Smooth muscle cell of bladder (primary cell): ENCODE measurements at places on chromosomes 7 and 10. TPM values are rescaled to one million over a fixed set of nuclear protein-coding genes. Genes with fewer than 3 reads are reported as not detected.

Gene DLX5
- not detected in 2 replicates for total RNA-seq

Gene ZNF775
- 4.8 and 6.7 TPM in 2 replicates for total RNA-seq

Gene CUX1
- total RNA-seq = 47.4 and 65.2 TPM in 2 replicates

Gene CDC14C
- total RNA-seq = not detected in 2 replicates

Gene CDNF
- 1.1 and 2.2 TPM in 2 replicates for total RNA-seq

Gene ERVW-1
- 0.09 TPM in 1 of 2 replicates, not detected in the other for total RNA-seq

Gene LDB3
- total RNA-seq = under 0.01 TPM in 2 replicates

Gene CLDN4
- 0.14 and 1.5 TPM in 2 replicates for total RNA-seq

Gene CCDC172
- total RNA-seq = not detected in 2 replicates

Gene AKR1C4
- not detected in 2 replicates for total RNA-seq

Gene CALCR
- not detected in 2 replicates for total RNA-seq

Gene EPDR1
- 42.5 and 112 TPM in 2 replicates for total RNA-seq

Gene FASTK
- 74.5 and 76.1 TPM in 2 replicates for total RNA-seq

Gene MYPN
- 0.09 and 0.14 TPM in 2 replicates for total RNA-seq

Gene ASAH2
- 0.74 and 1.00 TPM in 2 replicates for total RNA-seq

Gene COL28A1
- 0.14 TPM in 1 of 2 replicates, not detected in the other for total RNA-seq

Gene CCL26
- total RNA-seq = 4.8 and 6.2 TPM in 2 replicates

Gene CPN1
- total RNA-seq = not detected in 2 replicates

Gene TRIM74
- 0.09 TPM in 1 of 2 replicates, not detected in the other for total RNA-seq

Gene RELN
- 0.43 and 0.74 TPM in 2 replicates for total RNA-seq

Gene AKR1D1
- not detected in 2 replicates for total RNA-seq

Gene CYP3A7
- 0.14 and 0.46 TPM in 2 replicates for total RNA-seq

Gene MTERF1
- 5.8 and 8.6 TPM in 2 replicates for total RNA-seq

Gene FAM24B
- total RNA-seq = 2.6 and 2.7 TPM in 2 replicates

Gene GPR15LG
- total RNA-seq = not detected in 2 replicates

Gene SLC25A40
- total RNA-seq = 2.7 and 3.6 TPM in 2 replicates

Gene PON2
- total RNA-seq = 42.0 and 49.5 TPM in 2 replicates

Gene NCF1
- total RNA-seq = under 0.01 and 0.09 TPM in 2 replicates
